Ascending aorta (tissue), 2 donors: ENCODE measurements at places on chromosomes 1 and 21.

GRCh38 chr1:240190881-240191401 lies 99.3 kb downstream of the FMN2 start:
- no peak for DNase-seq

GRCh38 chr21:42467140-42467983 lies 28.7 kb downstream of the RSPH1 start:
- no peak for DNase-seq

- no peak for DNase-seq
Measured at GRCh38 chr1:201659572-201659971, 120.6 kb downstream of the NAV1 start.

DNA sequence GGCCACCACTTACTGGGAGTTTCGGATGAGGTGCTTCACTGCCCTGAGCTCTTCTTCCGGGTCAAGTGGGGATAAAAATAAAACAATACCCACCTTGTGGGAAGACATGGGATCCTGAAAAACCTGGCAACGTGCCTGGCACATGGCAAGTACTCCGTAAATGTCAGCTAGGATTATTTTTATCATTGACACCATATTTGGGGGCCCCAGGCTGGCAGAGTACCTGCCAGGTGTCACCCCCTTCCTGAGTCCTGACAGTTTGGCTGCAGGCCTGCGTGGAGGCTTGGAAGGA lies 9.2 kb upstream of the EPHA2 start:
- DNase-seq: no peak

GRCh38 chr21:38257667-38258066 lies 876 bp downstream of the KCNJ15 start:
- no peak for DNase-seq

- DNase-seq: no peak
Measured at GRCh38 chr21:39675993-39676661, 63.4 kb downstream of the B3GALT5 start.

DNA sequence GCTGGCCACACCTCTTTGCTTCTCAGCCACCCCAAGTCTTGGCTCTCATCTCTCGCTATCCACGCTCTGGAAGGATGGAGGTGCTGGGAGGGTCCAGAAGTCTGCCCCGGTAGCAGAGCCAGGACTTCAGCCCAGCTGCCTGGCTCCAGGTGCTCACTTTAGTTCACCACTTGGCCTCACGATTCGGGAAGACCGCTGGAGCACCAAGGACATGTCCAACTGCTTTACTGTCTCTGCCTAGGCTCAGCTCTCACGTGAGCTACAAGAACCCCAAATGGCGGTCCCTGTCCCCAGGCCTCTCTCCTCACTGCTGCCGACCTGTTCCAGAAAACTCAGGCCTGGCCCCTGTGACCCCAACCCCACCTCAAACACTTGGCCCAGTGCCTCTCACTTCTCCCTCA lies 3.4 kb downstream of the TRIM11 start:
- no peak for DNase-seq

- DNase-seq: no peak
Measured at GRCh38 chr1:243396424-243396823, 140.6 kb downstream of the SDCCAG8 start.

DNA sequence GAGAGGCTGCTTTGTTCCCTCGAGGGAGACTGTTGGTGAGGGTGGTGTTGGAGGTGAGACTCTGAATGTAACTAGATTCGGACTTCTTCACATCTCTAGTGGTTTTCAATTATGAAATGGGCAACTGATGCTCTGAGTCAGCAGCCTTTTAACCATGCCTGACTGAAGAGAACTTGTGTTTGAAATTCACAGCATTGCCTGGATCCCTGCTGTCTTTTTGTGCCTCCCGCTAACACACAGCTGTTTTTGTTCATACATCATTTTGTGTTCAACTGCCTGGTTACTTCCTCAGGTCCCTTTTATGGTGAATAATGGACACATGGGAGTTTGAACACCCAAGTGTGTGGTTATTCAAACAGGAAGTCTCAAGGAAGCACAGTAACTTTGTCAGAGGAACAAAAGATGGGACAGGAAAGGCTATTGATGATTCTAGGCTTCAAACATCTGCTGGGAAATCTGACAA lies 16.8 kb downstream of the LAMC1 start:
- no peak for DNase-seq

GRCh38 chr1:94698356-94698755 lies 121.8 kb upstream of the SLC44A3 start:
- DNase-seq: no peak

- no peak for DNase-seq
Measured at GRCh38 chr1:240956020-240956419, 344.1 kb upstream of the GREM2 start.

DNA sequence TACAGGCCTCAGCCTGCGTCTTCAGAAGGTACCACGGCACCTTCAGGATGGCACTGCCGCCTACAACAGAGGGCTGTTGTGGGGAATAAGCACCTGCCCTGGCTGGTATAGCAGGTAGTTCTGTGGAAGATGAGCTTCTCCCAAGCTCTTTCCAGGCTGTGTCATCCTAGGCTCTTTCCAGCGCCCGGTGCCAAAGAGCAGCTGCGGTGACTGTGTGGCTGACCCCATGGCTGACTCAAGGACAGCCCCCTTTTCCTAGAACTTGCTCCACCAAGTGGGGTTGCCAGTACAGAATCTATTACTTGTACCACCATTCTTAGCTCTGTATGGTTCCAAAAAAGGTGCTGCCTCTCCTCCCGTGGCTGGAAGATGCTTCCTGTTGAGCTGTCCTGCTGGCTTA lies 21.9 kb upstream of the EVA1B start:
- no peak for DNase-seq
